ENCODE measurements at places on chromosomes 2 and 18.

- no peak for DNase-seq
Measured at GRCh38 chr2:156147594-156148330, 184.8 kb downstream of the NR4A2 start.

- no peak for DNase-seq
Measured at GRCh38 chr2:188272121-188272520, 19.6 kb upstream of the GULP1 start.

DNA sequence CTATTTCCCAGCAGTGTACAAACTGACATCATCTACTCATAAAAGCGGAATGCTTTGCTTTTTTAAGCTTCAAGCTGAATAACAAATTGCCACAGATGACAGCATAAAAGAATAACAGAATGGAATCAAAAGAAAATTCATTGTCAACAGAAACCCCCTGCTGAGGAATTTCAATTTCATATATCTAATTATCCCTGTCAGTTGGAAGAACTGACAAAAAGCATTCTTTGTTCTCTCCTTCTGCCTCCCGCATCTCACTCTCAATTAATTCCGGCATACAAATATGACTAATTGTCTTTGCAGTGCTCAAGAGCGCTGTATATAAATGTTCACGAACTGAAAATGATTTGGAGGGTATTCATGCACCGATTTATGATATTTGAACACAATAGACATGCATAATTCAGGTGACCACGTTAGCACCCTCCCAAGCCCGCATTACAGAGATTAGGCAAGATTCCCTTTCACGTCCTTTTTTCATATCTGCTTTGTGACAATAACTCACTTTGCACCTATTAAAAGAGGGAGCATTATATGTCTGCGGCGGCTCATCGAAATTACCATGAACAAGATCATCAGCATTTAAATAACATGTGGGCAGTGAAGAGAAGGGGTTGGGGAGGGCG is 277.7 kb upstream of the SALL3 start:
- no peak for DNase-seq

DNA sequence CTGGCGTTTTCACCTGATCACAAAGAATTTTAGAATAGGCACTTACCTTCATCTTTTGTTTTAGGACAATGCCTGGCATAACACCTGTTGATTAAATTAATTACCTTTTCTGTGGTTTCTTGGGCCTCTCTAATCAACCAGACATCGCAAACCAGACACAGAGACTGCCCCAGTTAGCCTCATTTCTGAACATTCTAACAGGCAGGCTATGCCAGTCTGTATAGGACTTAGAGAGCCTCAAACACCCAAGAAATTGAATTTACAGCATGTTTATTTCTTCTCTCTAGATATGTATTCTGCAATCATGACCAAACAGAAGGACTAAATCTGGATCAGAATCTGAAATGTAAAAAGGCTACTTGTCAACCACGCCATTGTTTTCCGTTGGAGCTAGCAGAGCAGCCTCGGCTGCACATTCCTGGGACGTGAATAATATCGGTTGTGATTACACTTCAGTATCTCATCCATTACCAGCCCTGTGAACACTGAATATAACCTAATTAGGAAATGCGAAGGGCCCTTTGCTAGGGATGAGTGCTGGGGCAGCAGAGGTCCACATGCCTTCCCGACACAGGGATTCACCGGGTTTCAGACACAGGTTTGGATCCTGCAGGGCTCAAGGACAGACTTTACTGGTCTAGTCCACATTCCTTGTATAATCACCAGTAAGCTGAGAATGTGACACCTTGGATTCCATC is 17.5 kb upstream of the CDC42EP3 start:
- DNase-seq = no peak

- DNase-seq = no peak
Measured at GRCh38 chr2:232420463-232421188, 14.0 kb downstream of the ALPG start.

- no peak for DNase-seq
Measured at GRCh38 chr18:63905361-63905760, 2.4 kb upstream of the SERPINB10 start.

- DNase-seq = no peak
Measured at GRCh38 chr2:232842689-232843088, 27.4 kb upstream of the SNORC start.

- no peak for DNase-seq
Measured at GRCh38 chr2:228728961-228729360, 542.1 kb downstream of the PID1 start.

DNA sequence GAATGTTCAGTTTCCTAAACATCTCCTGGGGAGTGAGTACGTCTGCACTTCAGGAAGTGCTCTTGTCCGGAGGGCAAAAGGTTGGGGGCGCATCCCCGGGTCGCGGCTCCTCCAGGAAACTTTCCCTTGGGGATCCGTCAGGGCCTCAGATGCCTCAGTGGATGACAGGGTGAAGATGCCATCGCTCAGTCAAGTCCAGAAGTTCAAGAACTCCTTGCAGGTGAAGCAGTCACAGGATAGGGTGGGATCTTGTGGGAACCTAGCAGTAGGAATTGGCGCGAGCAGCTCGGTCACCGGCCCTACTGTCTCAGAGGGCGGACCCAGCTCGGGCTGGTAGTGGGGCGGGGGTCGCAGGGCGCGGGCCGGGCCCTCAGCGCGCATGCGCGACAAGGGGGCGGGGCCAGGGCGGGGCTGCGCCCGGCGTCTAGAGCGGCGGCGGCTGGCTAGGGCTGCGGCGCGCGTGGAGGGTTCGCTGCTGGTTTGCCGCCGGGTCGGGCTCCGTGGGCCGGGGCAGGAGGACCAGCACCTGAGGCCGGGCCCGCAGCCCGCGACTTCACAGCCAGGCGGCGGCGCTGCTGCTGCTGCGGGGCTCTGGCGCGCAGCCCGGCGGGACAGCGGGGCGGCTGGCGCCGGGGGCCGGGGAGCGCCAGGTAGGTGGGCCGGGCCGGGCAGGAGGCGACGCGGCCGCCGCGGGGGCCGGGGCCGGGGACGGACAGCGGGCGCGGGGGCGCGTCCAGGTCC is at the start of gene INPP4A:
INPP4A (plus strand) TSS at position 423 of the 741 bp plus-strand sequence. CDS start 75,191 bp downstream, outside the sequence.
- DNase-seq = peak; percentile 39

GRCh38 chr2:239157269-239157668 is 243.6 kb downstream of the HDAC4 start:
- no peak for DNase-seq

DNA sequence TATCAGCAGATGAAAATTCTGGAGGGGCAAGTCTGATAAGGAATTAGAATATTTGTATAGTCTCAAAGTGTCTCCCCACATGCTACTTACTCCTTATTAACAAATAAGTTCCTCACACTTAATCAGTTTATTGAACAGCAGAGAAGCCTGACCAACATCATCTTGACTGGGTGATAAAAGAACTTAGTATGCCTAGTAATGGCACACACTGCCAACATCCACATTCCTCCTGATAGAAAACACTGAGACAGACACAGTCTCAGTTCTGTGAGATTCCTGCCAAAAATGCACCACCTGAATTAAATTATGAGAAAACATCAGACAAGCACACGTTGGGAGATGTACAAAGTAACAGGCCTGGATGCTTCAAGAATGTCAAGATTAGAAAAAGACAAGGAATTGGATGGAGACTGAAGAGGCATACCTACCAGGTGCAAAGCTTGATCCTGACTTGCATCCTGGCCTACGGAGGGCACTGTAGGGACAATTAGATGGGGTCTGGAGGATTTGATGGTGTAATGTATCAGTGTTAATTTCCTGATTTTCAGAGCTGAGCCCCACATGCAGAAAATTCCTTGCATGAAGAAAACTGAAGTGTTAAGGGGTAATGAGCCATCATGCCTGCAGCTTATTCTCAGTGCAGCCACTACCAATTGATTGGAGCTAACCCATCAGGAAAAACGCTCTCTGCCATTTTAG is 200.4 kb upstream of the SH3BP4 start:
- no peak for DNase-seq

DNA sequence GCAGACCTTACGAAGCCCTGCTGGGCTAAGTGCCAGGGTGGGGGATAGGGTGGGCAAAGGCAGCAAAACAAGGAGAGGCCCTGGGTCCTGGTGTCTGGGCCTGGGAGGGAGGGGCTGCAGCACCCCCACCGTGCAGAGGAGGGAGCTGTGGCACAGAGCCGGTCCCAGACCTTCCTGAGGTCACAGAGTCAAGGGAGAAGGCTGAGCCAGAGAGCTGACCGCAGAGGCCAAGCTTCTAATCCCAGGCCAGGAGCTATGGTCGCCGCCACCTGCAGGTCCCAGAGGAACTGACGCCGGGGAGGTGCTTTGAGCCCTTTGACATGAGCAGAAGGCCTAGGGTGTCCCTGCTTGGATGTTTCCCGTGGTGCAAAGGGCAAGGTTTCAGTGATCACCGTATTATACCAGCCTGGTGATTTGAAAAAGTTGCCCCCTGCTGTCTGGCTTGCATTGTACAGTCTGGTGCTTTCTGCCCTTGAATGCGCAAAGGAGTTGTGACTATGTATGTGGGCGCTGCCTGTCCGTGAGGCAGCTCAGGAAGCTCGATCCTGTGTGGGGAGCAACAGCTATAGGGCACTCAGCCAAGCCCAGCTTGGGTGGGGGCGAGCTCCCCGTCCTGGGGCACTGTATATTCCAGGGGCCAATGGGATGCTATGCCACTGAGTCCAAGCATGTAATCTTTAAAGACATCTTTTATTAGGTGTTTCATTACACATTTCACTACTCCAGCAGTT is 44.3 kb downstream of the EDAR start:
- DNase-seq = no peak

DNA sequence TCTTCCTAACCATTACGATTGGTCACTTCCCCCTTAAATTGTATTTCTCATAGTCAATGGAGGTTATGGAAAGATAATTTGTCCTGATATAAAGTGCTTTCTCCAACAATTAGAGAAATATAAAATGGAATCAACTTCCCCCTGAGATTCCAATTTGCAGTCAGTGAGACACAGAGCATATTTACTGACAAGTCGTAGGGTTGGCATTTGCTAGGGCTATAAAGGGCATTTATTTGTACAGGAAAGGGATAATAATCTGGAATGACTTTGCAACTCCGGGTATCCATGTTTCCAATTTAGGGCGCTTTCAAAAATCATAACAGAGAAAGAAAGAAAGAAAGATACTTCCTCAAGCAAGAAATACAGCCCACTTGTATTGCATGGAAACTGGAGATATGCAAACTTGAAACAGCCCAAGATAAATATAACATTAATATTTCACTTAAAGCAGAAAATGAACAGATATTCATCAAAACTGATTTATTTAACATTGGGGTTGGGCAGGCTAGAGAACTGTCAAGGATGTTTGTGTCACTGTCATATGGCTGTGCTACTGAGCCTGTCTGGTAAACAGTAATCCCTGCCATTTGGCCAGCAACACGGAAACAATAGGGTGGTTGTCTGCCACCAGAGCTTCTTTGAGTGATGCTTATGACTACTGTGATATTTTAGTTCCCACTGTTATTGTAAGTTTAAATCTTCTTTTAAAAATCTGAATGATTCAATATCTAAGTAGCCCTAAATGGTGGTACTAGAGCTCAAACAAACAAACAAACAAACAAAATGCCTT is 621.8 kb downstream of the LRP1B start:
- DNase-seq = no peak

DNA sequence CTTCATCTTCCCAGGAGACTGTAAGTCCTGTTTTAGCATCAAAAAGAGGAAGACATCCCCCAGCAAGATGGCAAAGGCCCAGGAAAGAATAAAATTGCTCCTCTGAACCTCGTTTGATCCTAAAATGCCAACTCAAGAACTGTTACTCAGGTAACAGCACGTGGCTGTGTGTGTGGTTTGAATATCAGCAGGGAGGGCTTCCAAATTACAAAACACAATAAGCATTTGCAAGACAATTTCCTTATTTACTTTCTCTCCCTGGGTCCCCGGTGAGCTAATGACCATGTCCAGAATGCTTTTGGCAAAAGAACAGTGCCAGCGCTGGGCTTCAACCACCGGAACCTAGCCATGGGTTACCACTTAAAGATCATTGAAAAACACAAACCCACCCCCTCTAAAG is 163.6 kb downstream of the C1D start:
- no peak for DNase-seq

DNA sequence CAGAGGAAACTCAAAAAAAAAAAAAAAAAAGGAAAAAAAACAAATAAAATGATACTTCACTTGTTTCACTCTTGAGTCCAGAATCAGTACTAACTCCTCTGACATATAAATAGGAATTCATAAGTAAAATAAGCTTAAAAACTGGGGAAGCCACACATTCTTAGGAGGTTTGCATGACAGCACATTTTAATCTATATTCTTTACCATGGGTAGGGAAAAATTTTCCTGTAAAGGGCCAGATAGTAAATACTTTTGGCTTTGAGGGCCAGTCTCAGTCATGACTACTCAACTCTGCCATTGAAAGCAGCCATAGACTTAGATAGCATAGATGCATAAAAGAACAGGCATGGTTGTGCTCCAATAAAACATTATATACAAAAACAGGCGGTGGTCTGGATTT is 145.2 kb downstream of the BCL11A start:
- no peak for DNase-seq

DNA sequence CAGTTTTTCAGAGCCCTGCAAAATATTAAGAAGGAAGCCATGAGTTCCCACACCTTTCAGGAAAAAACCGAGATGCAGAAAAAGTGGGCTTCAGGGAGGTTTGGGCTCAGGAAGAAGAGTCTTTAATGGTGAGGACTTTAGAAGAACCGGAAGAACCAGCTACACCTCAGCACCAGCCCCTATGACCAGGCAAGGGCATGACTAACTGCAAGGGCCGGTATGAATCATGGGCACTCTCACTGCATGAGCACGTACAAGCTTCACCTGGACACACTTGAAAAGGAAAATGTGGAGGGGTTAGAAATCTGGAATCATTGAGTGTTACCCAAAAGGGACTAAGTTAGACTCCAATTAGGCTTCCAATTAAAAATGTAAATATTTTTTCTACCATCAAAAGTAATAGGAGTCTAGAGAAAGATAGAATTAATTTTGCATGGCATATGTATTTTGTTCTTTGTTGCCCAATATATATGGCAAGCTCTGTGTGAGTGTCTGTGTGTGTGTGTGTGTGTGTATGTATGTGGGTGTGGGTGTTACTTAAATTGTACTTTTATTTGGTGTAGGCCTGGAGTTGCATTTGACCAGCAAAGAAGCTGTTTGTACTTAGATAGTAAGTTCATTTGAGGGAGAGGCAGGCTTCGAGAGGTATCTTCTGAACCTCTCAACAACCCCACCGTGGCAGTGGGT is 66.5 kb upstream of the THUMPD2 start:
- DNase-seq = no peak

GRCh38 chr2:13091861-13092378 is 375.2 kb downstream of the TRIB2 start:
- DNase-seq = no peak
